ENCODE measurements at places on chromosomes 2 and 18.
A peak's percentile ranks its signal among the peaks of the same experiment; 100 is the strongest.

DNA sequence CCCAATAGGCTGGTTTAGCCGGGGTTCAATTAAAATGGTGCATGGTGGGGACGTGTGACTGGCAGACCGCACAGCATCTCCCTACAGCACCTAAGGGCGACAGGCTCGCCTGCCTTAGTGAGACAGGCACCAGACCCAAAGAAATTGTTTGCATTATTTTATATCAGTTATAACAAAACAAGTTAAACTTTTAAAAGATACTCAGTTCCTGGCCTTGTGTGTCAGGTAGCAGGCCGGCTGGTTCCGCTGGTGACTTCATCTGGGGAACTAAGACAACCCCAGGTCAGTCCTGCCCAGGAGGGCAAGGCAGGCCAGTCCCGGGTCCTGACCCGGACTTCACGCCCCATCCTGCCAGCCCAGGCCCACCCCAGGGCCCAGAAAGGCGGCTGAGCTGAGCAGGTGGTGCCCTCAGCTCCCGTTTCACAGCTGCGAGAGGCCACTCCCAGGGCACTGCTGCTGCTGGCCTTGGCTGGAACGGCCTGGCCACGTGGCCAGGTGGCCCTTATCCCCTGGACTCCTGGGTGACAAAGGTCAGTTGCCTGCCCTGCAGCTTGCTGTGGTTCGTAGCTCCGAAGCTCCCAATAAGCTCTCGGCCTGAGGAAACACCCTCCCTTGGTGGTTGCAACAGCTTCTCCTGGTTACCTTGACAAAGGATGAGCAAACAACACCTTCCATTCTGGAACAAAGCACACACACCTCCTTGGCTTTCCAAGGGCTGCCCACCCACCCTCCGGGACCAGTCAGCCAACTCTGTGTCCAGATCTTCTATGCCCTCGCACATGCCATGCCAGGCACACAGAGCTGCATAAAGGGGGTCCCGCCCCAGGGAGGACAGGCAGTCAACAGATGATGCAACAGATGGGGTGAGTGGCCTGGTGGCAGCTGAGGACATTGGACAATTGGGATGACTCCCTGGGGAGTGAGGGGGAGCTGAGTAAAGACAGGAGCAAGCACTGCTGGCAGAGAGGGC is 11.3 kb upstream of the AGXT start:
- H3K27me3 ChIP-seq = peaks cover 16% of the 10 kb centered on the region
- H3K4me1 ChIP-seq = no peaks in the 10 kb centered on the region
- no peak overlapping the region for H3K27ac ChIP-seq
- no peak overlapping the region for H3K4me3 ChIP-seq

DNA sequence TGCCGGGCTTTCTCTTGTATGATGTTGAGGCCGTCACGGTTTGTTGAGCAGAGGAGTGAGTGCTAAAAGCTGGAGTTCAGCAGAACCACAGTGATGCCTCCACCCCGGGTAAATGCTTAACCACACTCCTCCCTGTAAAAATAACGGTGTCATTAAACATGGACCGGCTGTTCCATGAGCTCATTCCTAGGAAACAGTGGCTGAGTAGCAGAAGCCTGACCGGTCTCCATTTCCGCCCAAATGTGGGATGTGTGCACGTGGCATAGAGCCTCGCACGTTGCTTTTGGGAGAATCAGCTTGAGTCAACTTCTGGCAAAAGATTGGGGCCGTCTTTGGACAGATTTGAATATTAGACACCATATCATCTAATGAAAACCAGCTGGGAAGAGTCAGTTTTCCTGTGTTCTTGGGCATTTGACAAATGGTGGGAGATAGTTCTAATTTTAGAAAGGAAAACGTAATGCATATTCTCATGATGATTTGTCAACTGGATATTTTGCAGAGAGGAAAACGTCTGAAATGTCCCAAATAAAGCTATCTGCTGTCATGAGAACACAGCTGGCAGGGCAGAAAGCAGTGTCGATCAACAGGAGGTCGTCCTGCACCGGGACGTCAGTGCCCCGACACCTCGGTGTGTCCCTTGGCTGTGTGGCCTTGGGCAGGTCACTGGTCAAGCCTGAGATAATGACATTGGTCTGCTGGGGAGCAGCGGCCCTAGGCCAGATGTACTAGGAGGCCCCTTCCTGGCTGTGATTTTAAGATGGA is 42.4 kb downstream of the LRRFIP1 start:
- no peaks in the 10 kb centered on the region for H3K27me3 ChIP-seq
- peaks cover 41% of the 10 kb centered on the region for H3K4me1 ChIP-seq
- H3K36me3 ChIP-seq = no peaks in the 10 kb centered on the region
- peak overlapping the region; percentile 26 for H3K4me3 ChIP-seq
- peak; percentile 97 for DNase-seq

- peak overlapping the region; percentile 89 for H3K27ac ChIP-seq
- DNase-seq = peak; percentile 94
- peak overlapping the region; percentile 8 for H3K4me3 ChIP-seq
- peaks cover 27% of the 10 kb centered on the region for H3K36me3 ChIP-seq
- no peaks in the 10 kb centered on the region for H3K27me3 ChIP-seq
These were observed 81.5 kb downstream of the NRP2 start for GRCh38 chr2:205763708-205764211.

GRCh38 chr2:69307579-69308064 is 79.4 kb downstream of the GFPT1 start:
- no peaks in the 10 kb centered on the region for H3K36me3 ChIP-seq
- no peaks in the 10 kb centered on the region for H3K27me3 ChIP-seq
- H3K27ac ChIP-seq = no peak overlapping the region
- H3K4me3 ChIP-seq = no peak overlapping the region
- peaks cover 23% of the 10 kb centered on the region for H3K4me1 ChIP-seq
